Adrenal gland (tissue), 19 donors: ENCODE measurements at places on chromosomes 2 and 18. TPM values are rescaled to one million over a fixed set of nuclear protein-coding genes. Genes with fewer than 3 reads are reported as not detected.

DNA sequence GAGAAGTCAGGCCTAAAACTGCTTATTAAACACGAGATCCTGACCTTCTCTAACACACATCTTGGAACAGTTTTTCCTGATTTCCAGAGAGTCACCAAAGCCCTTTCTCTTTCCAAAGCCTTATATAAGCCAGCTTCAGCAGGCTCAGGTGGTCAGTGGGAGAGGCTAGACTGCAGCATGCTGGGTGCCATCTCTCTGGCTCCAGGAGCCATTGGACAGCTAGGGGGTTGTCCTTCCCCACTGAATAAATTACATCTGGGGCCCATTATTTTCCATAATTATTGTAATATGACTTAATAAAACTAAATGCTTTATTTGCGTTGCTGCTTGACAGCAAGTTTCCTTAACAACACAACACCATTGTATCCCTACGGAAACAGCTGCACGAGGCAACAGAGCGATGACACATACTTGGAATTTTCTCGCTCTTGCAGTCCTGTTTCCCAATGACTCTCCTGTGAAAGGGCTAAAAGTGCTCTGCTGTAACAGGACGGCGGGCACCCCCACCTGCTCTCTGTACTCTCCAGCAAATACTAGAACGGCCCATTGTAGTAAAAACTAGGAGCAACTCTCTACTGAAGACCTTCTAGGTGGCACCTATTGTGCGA, 160.6 kb downstream of the RNF144A start:
- H3K4me1 ChIP-seq, result no peaks in the 10 kb centered on the region
- no peak overlapping the region for H3K27ac ChIP-seq
- H3K36me3 ChIP-seq, result no peaks in the 10 kb centered on the region
- no peaks in the 10 kb centered on the region for H3K27me3 ChIP-seq
- DNase-seq, result no peak
- H3K4me3 ChIP-seq, result no peak overlapping the region

DNA sequence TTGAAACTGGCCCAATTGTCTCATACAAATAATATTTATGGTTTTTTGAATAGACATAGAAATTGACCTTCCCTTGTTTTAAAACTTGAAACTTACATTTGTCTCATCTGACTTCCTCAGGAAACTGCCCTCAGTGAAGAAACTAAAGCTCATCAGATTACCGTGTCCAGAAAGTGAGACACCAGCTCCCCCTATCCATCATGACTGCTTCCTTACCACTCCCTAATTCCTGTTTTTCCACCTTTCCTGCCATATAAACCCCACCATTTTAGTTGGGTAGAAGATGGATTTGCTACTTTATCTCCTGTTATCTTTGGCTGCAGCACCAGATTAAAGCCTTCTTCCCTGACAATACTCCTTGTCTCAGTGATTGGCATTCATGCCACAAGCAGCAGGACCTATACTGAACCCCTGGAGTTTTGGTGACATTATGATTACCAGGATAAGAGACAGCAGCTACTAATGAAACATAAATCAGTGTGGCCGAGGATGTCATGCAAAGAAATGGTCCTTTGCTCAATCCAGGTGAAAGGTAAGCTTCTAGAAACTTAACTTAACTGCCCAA, 1627.6 kb upstream of the ZEB2 start:
- DNase-seq, result no peak
- H3K27me3 ChIP-seq, result no peaks in the 10 kb centered on the region
- no peaks in the 10 kb centered on the region for H3K4me1 ChIP-seq
- no peaks in the 10 kb centered on the region for H3K36me3 ChIP-seq

DNA sequence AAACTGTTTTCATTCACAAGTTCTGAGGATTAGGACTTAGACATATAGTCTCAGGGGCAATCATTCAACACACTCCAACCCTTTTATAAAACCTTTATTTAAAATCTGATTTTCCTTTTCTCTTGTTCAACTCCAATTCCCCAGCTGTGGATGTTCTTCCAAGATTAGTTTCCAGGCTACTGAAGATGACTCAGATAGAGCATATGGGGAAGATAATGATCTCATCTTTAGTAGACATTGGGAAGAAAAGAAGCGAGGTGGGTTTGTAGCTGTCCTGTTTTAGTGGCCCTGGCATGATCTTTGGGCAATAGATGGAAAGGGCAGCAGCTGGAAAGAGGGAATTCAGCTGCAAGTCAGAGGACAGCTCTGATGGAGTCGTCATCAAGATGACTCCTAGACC, 247.7 kb upstream of the CCDC68 start:
- no peaks in the 10 kb centered on the region for H3K36me3 ChIP-seq
- no peak for DNase-seq
- no peak overlapping the region for H3K27ac ChIP-seq
- H3K4me1 ChIP-seq, result no peaks in the 10 kb centered on the region
- H3K4me3 ChIP-seq, result no peak overlapping the region

The HOXD9 gene
- 2.4 TPM for total RNA-seq

The TUBA3E gene
- not detected for total RNA-seq

DNA sequence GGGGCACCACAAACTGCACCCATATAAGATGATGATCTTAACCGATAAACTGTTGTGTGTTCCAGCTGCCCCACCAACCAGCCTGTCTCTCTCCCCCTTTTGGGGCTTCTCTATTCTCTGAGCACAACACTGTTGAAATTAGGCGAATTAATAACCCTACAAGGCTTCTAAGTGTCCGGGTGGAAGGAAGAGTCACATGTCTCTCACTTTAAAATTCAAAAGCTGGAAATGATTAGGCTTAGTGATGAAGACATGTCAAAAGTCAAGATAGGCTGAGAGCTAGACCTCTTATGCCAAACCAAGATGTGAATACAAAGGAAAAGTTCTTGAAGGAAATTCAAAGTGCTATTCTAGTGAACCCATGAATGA, 782.1 kb downstream of the MBD2 start:
- no peak overlapping the region for H3K27ac ChIP-seq
- DNase-seq, result no peak
- H3K27me3 ChIP-seq, result no peaks in the 10 kb centered on the region
- no peaks in the 10 kb centered on the region for H3K36me3 ChIP-seq

- no peak overlapping the region for H3K4me3 ChIP-seq
- no peaks in the 10 kb centered on the region for H3K27me3 ChIP-seq
- no peaks in the 10 kb centered on the region for H3K36me3 ChIP-seq
- DNase-seq, result no peak
- H3K4me1 ChIP-seq, result no peaks in the 10 kb centered on the region
Measured at GRCh38 chr18:75854174-75854573, 426.7 kb upstream of the SMIM21 start.
